ENCODE measurements at places on chromosomes 2 and 18.

DNA sequence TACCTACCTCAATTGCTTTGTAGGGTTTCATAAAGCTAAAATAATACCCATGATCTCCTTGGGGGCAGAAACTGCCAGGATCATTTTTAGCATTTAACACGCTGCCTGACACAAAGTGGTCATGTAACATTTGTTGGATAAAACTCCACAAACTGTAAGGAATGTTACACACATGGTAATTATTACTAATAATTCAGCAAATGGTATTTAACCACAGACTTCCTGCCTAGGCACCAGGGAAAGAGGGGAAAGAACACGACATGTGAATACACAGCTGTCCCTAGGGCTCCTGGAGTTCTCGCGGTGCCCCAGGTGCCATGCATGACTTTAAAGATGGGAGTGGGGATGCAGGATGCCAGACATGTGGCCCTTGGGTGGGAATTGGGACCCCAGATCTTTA lies 43.5 kb downstream of the ASAP2 start:
- no peak for DNase-seq

DNA sequence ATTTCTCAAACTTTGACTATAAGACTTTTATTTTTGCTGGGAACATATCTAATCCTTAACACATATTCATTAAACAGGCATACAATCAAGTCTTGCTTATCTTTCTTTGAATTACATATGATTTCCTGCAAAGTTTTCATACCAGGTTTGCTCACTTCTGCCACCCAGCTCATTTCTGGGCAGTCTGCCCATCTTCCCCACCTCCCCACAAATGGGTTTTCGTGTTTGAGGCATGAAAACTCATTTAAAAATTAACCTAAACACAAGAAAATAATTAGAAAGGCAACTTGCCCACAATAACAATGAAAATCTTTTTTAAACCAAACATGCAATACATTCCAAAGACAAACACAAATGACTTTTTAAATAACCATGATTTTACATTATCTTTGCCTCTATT lies 3.4 kb downstream of the CHST9 start:
- no peak for DNase-seq

DNA sequence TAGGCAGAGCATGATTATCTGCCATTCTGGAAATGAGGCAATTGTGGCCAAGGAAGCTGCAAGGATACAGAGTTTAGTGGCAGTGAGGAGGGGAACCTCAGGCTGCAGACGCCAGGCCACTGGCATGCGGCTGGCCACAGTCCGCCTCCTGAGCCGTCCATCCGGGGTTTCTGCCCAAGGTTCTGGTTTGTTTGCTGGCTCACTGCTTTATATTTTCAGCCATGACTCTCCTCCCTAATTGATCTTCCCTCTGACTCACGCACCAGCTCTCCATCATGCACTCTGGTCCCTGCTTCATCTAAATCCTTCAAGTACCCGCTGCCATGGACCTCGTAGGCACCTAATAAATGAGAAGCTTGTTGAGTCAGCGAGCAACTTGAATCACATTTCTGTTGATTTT lies 107.8 kb upstream of the REV1 start:
- DNase-seq: no peak

DNA sequence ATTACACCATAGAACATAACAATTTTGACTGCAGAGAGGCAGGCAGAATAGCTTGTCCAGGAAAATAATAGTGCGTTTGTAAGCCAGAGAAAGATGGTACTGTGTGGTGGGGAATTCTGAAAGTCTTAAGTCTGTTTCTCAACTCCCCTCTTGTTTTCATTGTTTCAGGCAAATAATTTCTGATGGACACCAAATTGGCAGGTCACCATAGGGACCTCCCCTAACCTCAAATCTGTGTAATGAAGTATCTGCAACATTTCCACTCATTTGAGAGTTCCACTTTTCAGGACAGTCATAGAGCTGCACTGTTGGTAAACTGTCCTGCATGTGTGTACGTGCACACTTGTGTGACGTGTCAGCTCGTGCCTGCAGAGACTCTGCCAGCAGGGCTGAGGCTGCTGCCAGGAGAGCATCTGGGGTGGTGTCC lies 195.6 kb downstream of the AGAP1 start:
- DNase-seq: no peak

DNA sequence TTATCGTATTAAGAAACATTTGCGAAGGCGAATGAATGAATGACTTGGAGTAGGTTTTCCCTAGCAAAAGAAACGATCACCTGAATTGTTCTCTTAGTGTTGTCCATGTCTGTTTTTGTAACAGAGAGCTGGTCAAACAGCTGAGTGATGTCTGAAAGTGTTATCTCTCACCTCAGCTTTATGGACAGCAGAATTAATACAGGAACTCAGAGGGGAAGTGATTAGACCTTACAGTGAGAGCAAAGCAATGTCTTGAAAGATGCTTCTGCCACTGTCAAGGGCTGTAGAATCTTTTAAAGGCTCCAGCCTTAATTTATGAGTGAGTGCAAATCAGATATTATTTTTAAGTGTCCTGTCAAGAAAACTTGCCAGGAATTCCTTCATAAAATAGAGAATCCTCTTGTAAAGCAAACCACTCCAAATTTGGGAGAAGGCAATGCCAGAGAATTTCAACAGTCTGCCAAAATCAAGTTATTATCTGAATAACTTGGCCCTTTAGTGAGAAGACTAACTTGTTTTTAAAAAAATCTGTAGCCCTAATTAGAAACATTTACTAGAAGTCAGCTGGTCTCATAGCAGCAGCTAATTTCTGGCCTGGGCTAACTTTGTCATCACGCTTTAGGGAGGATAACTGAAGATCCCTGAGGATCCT lies 60.7 kb downstream of the CDC42EP3 start:
- no peak for DNase-seq

DNA sequence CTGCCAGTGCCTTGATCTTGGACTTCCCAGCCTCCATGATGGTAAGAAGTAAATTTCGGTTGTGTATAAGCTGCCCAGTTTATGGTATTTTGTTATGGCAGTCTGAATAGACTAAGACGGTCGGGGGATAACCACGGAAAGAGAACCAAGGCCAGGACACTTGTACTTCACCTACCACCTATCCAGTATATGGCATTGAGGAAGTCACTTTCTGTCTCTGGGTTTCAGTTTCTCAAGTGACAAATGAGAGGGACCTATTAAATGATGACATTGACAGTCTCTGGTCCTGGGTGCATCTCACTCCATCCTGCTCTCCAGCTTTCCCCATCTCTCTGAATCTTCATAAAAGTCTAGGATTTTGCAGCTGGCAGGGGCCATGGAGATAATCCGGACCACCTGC lies 183.8 kb upstream of the MSH6 start:
- no peak for DNase-seq

DNA sequence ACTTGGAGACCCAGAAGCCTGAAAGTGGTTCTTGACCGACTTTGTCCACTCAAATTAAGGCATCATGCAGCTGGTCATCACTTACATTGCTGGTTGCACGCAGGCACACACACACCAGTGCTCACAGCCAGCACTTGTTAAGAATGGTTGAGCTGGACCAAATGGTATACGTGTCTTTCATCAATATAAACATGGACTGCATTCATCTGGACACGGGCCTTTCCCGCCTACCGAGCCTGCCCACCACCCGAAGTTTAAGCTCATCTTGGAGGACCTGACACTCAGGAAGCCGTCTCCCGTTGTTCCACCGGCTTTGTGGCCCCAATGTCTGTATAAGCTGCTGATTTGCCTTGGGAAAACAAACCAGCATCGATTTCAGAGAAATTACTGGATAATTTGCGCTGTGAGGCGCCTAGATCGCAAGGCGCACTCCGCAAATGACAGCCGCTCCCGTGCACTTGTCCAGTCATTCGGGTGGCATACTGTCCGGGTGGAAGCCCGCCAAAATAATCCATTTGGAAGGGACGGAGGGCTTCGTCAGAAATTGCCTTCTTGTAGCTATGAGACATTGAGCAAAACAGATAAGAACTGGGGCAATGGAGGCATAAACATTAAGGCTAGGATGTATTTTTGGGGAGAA lies 40.1 kb upstream of the AKAIN1 start:
- no peak for DNase-seq

DNA sequence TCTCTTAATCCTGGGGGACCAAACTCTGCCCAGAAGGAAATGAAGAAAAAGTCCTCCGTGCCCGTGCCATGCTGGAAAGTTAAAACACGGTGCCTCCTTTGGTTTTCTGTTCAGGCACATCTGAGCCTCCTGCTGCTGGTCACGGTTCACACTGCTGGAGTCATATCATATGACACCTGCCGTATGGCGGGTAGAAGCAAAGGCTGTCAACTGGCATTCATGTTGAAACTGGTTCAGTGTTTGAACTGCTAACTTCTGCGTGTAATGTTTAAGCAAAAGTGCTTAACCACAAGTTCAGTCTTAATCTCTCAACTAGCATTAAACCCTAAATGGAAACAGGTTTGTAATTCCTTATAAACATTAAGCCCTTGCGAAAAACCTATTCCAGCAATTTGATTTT lies 3.1 kb downstream of the STK39 start:
- no peak for DNase-seq

GRCh38 chr2:222709191-222709891 lies 37.9 kb downstream of the MOGAT1 start:
- DNase-seq: no peak

- no peak for DNase-seq
Measured at GRCh38 chr2:30704309-30705020, 102.8 kb downstream of the CAPN13 start.

DNA sequence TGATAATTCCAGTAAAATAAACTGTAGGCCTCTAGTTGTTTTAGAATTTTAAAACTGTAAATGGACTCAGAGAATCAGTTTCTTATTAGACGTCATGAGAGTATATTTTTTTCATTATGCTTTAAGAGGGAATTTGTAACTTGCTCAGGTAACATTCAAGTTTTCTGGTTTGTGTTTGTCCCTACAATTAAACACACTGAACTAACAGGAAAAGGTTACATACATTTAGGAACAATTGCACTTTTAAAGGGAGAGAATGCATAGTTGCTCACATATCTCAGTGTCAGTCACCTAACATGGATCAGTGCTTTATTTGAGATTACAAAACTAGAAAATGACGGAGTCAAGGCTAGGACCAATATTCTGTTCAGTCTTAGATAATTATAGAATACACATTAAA lies 3.1 kb downstream of the COL3A1 start:
- DNase-seq: no peak

DNA sequence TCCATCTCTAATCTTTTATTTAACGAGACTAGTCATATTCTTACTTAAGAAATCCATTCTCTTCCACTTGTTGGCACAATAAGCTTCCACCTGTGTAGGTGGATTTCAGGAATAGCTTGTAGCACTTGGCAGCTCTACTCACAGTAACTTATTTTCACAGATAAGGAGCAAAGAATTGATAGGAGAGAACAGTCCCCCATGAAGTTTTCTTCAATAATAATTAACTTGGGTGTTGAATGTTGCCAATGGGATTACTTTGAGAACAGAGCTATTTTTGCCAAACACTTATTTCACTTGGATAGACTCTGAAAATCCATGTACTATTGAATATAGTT lies 1388.6 kb upstream of the PIK3C3 start:
- no peak for DNase-seq

DNA sequence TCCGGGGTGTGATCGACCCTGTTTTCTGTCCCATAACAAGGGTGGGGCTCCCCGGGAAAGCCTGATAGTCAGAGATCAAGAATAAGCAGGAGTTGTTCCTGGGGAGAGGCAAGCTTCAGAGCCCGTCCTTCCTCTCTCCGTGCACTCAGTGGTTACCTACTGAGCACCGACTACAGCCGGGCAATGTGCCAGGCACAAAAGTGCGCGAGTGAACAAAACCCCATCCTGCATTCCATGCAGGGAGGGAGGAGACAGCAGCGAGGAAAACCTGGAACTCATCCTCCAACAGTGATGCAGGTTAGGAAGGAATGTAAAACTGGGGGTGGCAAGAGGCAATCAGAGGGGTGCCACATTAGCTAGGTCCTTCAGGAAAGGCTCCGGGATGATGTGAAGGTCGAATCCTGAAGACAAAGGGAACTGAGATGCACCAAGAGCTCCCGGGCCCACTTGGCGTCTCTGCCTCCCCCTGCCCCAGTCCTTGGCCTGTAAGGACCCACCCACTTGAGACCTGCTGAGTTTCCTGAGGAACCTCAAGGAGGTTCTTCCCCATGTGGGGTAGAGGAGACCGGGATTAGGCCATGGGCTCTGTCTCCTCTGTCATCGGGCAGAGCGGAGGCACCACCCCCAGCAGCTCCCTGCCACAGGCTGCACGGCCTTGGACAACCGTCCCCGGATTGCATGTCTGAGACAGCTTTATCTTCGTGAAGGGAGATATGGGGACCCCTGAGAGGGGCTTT lies 198.2 kb downstream of the NDUFA10 start:
- DNase-seq: no peak

GRCh38 chr18:31970617-31971016 lies 27.7 kb upstream of the TRAPPC8 start:
- no peak for DNase-seq

DNA sequence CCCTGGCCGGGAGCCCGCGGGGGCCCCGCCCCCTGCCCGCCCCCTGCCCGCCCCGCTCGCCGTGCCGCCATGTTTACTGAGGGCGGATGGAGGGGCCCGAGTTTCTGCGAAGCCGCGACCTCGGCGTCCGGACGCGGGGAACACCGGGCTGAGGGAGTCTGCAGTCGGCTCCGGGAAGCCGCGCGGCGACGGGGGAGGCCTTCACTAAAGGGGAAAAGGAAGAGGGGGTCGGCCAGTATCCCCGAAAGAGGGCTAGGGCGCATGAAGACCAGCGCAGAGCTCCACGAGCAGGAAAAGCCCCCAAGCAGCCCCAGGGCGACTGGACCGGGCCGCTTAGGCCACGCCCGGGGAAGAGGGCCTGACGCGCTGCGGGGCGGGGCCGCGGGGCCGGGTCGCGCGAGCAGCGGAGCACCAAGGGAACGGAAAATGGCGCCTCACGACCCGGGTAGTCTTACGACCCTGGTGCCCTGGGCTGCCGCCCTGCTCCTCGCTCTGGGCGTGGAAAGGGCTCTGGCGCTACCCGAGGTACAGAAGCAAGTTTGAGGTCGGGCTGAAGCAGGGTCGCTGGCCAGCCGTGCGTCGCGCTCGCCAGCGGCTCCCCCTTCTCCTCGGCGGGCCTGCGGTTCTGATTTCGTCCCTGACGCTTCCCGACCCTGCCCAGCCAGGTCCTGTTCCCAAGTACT lies at the start of the genes ATRAID and SLC5A6:
ATRAID (plus strand) TSS at position 99 of the 683 bp plus-strand sequence; CDS start at position 427, 328 bp downstream.
SLC5A6 (minus strand) TSS at position 326 of the 683 bp plus-strand sequence. CDS start 4,618 bp downstream, outside the sequence.
- peak; percentile 89 for DNase-seq

DNA sequence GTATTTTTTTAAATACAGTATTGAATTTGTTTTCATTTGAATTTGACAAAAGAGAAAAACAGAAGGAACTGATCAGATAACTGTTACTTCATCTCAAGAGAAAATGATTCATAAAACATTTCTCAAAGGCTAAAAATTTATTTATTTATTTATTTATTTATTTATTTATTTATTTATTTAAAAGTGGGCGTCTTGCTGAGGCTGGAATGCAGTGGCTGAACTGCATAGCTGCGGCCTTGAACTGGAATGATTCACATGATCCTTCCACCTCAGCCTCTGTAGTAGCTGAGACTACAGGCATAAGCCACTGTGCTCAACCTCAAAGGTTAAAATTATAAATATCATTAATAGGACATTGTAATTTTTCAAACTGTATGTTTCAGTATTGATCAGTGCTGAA lies 4.5 kb upstream of the PUM2 start:
- no peak for DNase-seq

All from activated naive CD4-positive, alpha-beta T cell (primary cell).